Right hindlimb (tissue), 1 donor: ENCODE measurements at places on chromosomes 2 and 18.

DNA sequence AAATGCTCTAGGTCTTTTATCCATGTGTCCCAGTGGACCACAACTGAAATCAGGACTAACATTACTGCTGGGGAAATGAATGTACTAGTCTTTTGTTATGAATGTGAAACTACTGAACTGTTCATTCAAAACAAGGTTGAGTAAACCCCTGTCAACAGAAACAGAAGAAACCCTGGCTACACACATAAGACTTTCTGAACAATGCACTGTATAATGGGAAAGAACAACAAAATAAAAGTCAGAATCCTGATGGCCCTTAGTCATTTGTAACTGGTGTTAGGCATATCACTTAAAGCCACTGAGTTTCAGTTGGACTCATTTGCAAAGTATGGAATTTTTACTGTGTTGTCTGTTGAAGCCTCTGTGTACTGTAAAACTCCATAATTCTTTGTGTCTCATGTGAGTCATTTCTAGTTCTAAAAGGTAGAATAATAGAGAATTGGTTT is 77.0 kb upstream of the UBXN4 start:
- no peak for DNase-seq

- peak; percentile 11 for DNase-seq
Observed at GRCh38 chr2:233817361-233817911, 36.9 kb downstream of the HJURP start.

- DNase-seq = no peak
Observed at GRCh38 chr2:28047681-28048080, 157.2 kb downstream of the BABAM2 start.

DNA sequence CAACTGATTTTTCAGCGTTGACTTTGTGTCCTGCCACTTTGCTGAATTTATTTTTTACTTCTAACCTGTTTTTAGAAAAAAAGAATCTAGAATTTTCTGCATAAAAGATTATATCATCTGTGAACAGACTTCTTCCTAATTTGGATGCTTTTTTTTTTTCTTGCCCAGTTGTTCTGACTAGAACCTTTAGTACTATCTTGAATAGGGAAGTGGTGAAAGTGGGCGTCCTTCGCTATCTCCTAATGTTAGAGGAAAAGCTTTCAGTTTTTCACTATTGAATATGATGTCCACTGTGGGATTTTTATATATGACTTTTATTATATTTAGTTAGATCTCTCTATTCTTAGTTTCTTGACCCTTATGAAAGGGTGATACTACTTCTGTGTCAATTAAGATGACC is 25.7 kb upstream of the KCNJ13 start:
- DNase-seq = no peak

DNA sequence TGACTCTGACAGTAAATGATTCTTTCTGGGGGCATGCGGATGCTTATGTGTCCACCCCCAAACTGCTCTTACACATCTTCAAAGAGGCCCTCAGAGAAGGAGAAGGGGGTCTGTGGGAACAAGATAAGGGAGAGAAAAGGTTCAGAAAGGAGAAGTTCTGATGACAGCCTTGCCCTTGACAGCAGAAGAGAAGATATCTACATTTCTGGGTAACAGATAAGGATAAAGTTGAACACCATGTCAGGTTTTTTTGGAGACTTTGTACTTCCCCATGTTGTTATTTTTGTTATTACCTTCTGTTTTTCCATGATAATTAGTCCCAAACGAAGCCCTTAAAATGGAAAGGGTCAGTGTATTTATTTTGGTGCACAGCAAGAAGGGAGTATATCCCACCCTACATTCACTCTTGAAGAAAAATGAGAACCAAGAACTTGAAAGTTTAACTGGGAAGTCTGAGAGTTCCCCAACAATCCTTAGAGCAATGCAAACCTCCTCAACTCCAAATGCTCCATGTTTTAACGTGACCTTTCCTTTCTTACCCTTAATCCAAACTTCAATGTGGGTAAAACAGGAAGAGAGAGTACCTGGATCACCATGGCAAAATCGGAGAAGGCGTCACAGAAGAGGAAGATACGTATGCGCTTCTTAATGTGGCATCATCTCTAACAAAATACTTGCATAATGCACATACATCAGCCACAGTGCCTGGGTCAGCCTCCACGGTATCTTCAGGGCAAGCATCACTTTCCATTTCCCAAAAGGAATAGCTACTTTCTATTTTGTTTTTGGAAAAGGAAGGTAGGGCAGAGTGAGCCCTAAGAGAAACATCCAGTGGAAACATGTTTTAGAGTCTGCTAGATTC is 264.6 kb upstream of the STON1 start:
- no peak for DNase-seq

DNA sequence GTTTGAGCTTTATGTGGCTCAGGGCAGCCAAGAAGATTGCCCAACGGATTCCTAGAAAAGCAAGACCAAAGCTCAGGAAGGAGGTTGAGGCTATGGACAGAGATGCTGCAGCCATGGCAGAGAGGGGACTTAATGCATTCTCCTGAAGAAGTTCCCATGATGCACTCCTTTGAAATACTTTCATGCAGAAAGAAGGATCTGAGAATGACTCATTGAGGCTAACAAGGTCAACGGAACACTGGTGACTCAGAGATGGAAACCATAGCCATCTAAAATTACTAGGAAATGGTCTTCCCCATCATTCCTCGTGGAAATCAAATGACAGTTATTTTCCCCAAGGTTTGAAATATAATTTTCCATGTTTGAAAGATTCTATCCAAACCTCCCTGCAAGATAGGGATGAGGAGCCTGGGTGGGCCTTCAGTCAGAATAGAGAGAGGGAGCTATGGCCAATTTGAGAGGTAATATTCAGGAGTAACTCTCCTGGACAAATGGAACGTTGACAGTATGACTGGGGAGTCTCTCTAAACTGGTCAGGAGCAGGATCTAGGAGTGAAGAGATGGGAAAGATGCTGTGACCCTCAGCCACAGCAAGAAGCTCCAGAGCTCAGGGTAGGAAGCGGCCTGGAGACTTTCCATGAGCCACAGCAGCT is 63.0 kb downstream of the REEP1 start:
- DNase-seq = no peak

DNA sequence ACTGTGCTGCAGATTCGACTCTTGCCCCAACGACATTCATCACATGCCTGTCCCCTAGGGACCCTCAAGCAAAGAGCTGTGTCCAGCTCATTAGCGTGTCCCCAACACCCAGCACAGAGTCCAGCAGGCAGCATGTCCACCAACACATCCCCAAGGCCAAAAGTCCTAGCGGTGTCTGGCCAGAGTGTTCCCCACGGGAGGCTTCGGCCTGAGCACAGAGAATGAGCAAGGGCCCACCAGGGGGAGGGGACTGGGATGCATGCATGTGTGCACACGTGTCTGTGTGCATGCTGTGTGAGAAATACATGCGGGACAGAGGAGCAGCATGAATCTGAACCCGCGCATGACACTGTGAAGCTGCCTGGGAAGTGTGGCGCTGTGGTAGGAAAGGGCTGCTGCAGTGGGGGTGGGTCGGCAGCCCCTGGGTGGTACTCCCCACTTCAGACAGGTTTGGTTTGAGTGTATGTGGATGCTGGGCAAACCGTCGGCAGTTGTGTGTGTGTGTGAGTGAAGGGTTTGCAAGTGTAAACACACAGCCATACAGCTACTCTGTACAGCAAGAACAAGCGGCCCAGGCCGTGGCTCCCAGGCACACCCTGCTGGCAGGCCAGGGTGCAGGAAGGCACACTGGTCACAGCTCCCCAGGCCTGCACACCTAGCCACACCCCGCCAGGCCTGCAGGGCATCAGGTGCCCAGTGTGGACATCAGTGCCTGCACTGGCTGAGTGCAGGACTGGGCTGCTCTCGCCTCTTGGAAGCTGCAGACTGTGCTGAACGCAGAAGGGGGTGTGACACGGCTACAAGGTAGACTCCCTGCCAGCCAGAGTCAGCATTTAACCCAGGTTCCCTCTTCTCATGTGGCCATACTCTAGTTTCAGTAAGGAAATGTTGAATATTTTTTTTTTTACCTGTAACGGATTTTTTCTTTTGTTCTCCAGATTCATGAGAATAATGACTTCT is 19.5 kb upstream of the HES6 start:
- DNase-seq = no peak

- DNase-seq = peak; percentile 55
Observed at GRCh38 chr2:8380026-8380425, 301.8 kb upstream of the ID2 start.

GRCh38 chr2:9178904-9179571 is 27.6 kb upstream of the ASAP2 start:
- peak; percentile 62 for DNase-seq

- no peak for DNase-seq
Observed at GRCh38 chr18:62771494-62772270, 56.3 kb downstream of the PHLPP1 start.

- no peak for DNase-seq
Observed at GRCh38 chr2:230895536-230896345, 29.3 kb downstream of the GPR55 start.

- no peak for DNase-seq
Observed at GRCh38 chr2:127406454-127406853, 11.8 kb upstream of the PROC start.

- DNase-seq = no peak
Observed at GRCh38 chr18:11368020-11368419, 218.7 kb upstream of the PIEZO2 start.

- DNase-seq = no peak
Observed at GRCh38 chr2:189409647-189410046, 31.6 kb upstream of the WDR75 start.

- DNase-seq = no peak
Observed at GRCh38 chr18:74234326-74235171, 57.2 kb downstream of the CYB5A start.

GRCh38 chr2:35783723-35784122 is 571.9 kb upstream of the CRIM1 start:
- DNase-seq = no peak

DNA sequence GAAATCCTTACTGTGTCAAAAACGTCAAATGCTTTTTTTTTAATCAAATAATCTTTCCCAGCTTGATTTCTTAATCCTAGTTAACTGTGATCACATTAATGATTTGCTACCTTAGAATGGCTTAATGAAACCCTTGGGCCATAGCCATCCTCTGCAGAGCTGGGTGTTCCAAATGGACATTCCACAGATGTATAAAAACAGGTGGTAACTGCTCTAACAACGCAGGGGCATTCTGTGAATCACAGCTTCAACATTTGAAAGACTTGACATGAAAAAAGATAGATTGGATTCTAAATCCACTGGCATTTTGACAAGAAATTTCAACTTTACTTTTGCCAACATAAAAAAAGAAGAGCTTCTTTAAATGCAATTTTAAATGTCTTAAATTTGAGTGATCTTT is 69.8 kb upstream of the RASGRP3 start:
- no peak for DNase-seq

GRCh38 chr2:228509021-228509420 is 327.5 kb upstream of the SPHKAP start:
- no peak for DNase-seq

GRCh38 chr18:68244786-68245185 is 470.1 kb downstream of the TMX3 start:
- DNase-seq = no peak

DNA sequence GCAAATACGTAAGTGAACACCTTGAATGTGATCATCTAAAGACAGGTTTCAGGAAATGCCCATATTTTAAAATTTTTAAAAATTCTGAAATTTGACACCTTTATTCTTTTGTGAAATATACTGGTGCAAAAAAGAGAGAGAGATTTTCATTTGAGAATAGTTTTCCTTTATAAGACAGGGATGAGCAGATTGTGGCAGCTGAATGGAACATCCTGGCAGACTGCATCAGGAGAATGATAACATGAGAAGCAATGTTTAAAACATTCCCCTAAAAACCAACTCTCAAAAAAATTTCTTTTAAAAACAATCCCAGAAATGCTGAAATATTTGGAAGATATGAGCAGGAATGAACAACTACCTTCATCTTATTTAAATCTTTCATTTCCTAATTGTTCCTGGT is 744.8 kb upstream of the ID2 start:
- DNase-seq = no peak

GRCh38 chr2:12262681-12263436 is 453.9 kb upstream of the TRIB2 start:
- DNase-seq = peak; percentile 50

- no peak for DNase-seq
Observed at GRCh38 chr18:36335476-36336279, 38.2 kb downstream of the FHOD3 start.

- no peak for DNase-seq
Observed at GRCh38 chr2:3661149-3661660, 3.2 kb downstream of the ALLC start.

GRCh38 chr2:117661619-117662018 is 152.9 kb upstream of the DDX18 start:
- no peak for DNase-seq

DNA sequence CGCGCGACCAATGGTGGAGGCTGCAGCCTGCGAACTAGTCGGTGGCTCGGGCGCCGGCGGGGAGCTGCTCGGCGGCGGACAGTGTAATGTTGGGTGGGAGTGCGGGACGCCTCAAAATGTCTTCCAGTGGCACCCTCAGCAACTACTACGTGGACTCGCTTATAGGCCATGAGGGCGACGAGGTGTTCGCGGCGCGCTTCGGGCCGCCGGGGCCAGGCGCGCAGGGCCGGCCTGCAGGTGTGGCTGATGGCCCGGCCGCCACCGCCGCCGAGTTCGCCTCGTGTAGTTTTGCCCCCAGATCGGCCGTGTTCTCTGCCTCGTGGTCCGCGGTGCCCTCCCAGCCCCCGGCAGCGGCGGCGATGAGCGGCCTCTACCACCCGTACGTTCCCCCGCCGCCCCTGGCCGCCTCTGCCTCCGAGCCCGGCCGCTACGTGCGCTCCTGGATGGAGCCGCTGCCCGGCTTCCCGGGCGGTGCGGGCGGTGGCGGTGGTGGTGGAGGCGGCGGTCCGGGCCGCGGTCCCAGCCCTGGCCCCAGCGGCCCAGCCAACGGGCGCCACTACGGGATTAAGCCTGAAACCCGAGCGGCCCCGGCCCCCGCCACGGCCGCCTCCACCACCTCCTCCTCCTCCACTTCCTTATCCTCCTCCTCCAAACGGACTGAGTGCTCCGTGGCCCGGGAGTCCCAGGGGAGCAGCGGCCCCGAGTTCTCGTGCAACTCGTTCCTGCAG is at the start of gene HOXD9:
TSS of gene HOXD9 (plus strand) at position 37 of the 728 bp plus-strand sequence. CDS start at position 87, 50 bp downstream.
- peak; percentile 84 for DNase-seq

- DNase-seq = no peak
Observed at GRCh38 chr18:5030636-5031035, 166.4 kb downstream of the AKAIN1 start.
